Sigmoid colon (tissue), 7 donors: ENCODE measurements at places on chromosomes 2 and 18.

GRCh38 chr2:46497766-46498165 lies 18.4 kb downstream of the TMEM247 start:
- DNase-seq = no peak

DNA sequence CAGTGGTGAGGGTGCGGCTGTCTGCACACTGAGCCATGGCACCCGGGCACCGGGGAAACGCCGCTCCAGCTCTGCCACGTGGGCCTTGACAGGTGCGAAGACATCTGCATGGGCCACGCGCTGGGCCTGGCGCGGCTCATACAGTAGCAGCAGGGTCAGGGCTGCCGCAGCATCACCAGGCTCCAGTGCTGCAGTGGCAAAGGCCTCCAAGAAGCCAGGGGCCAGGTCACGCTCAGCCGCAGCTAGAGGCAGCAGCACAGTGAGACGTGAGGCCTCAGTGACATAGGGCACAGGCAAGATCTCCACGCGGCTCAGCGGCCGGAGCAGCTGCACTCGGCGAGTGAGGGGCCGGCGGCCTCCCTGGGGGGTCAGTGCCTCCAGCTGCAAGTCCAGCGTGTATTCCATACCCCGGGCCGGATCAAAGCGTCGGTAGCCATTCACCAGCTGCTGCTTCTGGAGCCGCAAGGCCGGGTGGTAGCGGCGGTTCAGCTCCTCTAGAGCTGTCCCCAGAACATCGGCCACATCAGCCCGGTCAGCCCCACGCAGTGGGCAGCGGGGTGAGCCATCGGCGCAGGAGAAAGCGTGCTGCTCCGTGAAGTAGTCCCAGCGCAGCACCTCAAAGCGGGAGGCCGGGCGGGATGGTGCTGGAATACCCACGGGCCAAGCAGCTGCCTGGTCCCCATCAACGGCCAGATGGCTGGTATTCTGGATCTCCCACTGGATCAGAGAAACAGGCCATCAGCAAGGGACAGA lies 3.5 kb downstream of the CHPF start:
- DNase-seq = no peak

DNA sequence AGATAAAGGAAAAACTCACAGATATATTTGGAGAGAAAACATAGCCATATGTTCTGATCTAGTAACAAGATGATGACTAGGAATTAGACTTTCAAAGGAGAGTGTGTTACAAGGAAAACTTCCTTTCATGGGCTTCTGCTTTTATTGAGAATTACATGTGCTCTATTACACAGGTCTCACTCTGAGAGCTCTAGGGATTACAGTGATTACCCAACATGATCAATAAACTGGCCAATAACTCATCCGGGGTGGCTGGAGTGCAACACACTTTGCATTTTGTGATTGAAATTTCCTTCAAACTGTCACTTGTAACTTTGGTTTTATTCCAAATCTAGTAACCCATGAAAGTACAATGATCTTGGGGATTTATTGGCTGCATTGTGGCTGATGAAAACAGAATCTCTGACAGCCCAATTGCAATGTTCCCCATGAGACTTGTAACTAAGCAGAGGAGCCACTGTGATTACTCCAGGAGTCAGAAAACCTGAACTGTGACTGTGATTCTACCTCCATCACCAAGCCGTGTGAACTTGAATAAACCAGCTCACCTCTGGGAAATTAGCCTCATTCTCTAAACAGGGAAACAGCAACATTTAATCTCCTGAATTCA lies 40.2 kb upstream of the LRRC30 start:
- no peak for DNase-seq

DNA sequence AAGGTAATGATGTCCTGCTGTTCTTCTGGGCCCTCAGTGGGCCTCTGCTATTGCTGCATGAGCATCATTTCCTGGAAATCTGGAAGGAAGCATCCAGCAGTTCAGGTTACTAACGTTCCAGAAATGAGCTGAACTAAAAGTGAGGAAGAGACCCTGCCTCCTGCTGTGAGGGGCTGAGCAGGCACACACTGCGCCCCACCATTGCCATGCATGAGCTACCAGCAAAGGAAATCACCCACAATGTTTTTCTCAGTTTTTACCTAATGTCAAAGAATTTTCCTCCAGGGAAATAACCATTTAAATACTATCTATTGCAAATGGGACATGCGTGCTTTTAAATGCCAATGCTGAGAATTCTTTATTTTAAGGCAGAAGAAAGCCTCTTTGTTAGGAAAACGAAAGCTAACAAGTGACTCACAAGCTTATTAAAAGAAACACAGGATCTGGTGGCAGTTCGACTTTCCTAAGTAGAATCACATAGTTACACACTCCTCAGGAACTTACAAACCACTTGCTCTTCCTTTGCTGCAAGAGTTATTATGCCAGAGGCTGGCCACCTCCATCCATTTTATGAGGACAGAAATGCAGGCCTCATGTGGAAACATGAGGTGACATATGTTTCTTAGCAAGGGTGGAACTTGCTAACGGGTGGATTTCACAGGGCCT lies 152.6 kb upstream of the TTC39C start:
- no peak for DNase-seq

DNA sequence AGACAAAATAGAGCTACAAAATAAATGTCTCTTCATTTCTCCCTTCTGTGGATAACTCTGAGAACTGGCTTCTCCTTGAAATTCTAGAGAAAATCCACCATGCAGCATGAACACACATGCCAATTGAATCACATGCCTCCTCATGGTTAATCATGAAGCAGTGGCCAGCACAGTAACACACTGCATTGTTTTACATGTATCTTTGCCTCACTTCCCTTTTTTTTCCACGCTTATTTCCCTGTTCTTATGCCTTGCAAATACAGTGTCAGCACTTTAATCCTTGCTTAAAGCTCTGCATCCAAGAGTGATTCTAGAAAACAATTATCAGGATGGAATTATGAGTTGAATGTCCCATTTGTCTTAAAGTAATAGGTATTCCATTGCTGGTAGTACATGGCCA lies 50.3 kb upstream of the ZBTB7C start:
- no peak for DNase-seq

DNA sequence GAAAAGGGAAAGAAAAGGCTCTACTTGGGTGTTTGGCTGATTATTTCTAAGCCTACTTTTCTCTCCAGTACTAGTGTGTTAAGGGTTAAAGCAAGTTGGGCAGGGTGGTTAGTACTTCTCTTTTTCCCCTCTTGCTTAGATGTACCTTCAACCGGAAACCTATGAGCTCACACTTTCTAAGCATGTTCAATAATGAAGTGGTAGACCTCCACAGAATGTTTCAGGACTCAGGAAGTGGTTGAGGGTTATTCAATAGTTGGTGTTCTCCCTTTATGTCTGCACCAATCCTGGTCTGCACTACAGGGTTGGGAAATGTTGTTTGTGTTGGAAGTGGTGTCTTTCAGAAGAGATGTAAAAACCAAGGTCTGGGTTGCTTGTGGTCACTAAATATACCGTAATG lies 137.1 kb downstream of the ZEB2 start:
- DNase-seq = no peak

DNA sequence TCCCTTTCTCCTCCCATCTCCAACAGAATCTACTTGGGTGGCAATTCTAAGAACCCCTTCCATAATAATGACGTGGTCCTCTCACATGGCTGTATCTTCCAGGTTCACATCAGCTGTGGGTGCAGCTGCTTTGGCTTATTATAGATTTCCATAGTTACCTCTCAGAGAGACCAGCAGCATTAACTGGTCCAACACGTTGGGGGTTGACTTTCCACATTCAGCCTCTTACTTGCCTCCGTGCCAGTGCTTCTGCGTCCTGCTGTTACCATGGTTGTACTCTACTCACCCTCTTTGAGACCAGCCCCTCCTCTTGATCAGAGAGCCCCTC lies 570.7 kb downstream of the PLCL1 start:
- DNase-seq = no peak

DNA sequence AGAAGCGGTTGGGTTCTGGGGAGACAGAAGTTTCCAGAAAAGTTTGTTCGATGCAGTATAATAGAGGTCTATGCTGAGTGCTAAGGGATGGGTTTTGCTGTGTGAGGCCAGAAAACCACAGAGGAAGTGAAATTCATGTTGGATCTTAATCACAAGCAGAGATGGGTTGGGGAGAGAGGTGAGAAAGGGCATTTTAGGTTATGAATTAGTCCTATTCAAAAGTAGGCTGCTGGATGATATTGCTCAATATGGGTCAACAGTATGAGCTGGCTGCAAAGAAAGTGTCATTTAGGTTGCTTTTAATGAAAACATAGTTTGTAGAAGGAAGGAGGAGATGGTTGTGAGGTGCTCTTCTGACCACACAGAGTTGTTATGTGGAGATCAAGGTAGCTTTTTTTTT lies 118.8 kb upstream of the LHCGR start:
- DNase-seq = no peak

DNA sequence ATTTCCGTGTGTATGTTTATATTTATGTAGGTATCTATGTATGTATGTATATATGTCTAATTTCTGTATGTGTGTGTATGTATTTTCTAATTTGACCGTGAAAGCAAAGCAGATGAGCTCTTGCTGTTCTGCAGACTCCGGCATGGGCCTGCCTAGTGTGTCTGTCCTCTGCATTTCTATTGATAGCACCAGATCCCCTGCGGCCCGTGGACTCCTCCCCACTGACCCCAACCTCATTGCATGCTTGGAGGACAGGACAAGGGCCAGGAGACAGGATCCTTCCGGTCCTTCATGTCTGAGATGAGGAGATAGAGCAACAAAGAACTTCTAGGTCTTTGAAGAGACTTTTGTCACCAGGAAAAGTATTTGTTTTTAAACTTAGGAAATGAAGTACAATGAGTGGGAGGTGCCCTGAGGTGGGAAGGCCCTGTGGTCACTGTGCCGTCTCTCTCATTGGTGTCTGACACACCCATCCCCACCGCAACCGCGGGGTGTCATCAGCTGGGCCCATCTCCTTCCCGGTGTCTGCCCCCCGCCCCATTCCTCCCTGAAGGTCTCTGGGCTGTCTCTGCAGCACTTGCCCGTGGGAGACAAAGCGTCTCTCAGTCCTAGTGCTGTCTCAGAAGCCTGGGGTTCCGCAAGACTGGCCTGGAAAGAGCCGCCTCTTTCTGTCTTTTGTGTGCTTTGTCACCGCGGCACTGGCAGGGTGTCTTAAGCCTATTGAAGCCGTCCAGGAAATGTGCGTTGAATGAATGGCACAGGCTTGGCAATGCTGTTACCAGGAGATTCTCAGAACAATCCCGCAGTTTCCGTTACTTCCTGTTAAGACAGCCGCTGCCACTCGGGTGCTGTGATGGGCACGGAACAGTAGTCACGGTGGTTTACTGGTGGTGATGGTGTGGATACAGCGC lies 216.4 kb downstream of the AGAP1 start:
- DNase-seq = peak; percentile 40

DNA sequence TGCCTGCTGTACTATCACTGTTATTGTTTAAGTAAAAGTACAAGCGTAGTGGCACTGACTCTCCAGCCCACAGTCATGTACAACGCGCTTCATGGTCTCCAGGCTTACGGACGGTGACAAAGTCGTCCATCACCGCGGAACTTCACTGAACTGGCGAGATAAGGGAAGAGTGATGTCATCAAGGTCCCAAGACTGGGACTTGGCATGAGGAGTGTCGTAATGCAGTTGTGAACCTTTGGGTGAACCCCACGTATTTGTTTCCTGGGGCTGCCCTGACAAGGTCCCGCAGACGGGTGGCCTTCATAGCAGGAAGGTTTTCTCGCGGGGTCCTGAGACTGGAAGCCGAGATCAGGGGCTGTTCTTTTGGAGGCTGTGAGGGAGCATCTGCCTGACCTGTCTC lies 17.3 kb downstream of the NFATC1 start:
- no peak for DNase-seq

- no peak for DNase-seq
Measured at GRCh38 chr2:11422901-11423435, 43.0 kb downstream of the E2F6 start.

DNA sequence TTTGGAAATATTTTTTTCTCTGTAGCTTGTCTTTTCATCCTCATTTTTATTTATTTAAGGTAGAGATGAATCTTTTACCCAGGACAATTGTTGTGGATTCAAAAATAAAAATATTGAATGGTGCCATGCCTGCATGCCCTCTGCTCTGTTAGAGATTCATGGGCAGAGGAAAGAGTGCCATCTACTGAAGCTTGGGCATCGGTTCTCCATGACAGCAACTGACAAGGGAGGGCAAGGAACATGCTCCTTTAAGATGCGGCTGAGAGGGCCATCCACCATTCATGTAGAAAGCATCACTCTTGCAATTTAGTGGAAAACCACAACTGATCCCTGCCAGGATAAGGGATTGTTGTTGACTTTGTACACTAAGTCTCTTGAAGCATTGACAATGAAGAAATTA lies 79.9 kb downstream of the PARD3B start:
- DNase-seq = no peak

DNA sequence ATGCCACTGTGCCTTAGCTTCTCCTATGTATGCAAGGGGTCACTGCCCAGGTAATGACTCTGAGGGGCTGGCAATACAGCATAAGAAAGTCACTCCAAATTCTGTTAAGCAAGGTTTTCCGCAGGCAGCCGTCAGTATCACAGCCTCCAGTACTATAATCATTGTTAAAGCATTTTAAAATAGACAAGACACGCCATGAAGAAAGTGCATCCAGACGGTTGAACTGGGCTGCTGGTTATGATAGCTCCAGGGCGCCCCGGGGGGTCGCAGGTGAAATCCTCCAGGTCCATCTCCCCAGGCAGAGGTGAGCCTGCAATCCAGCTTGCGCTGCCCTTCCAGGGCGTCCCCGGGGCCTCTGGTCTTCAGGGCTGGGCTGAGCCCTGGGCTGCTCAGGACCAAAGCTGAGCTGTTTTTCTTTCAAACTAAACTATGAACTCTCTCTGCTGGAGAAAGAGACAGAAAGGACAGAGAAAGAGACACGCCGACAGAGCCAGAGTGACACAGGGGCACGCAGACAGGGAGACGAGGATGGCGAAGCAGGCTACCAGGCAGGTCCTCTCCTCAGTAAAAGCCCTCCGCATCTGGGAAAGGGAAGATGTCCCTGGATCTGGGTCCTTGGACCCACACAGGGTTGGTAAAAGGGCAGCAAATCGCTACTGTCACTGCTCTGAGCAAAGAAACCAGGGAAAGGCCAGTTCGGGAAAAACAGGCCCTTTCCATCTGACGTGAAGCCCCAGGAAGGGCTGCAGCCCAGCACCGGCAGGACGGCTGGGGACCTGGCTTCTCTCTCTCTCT lies 2.1 kb upstream of the TWIST2 start:
- no peak for DNase-seq

- DNase-seq = no peak
Measured at GRCh38 chr2:135124924-135125886, 73.1 kb downstream of the RAB3GAP1 start.
